ENCODE measurements at places on chromosomes 13 and 19.

DNA sequence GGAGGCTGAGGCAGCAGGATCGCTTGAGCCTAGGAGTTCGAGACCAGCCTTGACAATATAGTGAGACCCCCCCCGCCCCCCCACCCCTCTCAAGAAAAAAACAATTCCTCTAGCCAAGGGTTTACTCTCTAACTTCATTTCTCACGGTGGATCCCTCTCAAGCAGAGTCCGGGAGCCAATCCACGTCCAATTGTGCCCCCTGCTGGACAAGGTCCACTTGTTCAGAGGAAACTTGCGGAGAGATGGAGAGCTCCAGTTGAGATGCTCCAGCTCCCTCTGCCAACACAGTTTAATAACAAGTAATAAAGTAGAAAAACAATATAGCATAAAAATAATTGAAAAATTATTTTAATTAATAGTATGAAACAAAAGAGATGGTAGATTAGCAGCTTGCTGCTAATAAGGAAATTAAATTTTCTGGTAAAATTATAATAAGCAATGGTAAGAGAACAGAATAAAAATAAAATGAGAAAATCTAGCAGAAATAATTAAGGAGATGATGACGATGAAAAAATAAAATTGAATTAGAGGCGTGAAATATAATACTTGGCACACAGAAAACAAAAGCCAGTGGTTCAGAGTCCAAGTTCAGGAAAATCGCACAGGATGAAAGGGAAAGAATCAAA lies 14.5 kb upstream of the SIGLEC14 start:
- peak; percentile 50 for DNase-seq

DNA sequence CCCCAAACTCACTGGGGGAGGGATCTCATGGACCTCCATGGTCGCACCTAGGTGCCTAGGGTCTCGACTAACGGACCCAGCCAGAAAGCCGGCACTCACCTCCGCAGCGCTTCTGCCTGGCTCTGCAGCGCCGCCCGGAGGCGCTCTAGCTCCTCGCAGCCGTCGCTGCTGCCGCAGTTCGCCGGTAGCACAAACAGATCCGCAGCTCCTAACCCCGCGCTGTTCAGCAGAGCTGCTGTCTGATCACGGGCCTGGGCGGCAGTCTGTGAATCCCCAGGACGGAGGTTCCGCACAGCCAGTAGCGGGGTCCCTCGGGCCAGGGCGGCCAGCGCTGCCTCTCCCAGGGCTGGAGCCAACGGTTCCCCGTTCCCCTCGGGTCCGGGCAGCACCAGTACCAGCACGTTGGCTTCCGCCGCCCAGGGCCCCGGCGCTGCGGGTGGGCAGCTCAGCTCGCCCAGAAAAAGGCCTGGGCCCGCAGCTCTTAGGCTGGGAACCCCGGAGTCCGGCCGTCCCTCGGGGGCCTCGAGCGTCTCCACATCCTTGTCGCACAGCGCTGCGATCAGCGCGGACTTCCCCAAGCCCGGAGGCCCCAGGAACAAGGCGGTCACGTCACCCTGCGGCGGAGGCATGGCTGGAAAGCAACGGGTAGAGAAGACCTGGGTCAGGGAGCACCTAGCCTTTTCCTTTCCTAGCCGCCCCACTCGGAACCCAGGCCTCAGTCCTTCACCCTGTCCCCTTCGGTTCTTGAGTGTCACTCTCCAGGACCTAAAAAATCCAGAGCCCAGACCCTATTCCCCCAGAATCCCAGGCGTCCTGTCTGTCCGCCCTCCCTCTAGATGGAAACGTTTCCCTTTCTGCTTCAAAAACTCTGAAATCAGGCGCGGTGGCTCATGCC lies 977 bp downstream of the IRGQ start:
- DNase-seq, result peak; percentile 74

DNA sequence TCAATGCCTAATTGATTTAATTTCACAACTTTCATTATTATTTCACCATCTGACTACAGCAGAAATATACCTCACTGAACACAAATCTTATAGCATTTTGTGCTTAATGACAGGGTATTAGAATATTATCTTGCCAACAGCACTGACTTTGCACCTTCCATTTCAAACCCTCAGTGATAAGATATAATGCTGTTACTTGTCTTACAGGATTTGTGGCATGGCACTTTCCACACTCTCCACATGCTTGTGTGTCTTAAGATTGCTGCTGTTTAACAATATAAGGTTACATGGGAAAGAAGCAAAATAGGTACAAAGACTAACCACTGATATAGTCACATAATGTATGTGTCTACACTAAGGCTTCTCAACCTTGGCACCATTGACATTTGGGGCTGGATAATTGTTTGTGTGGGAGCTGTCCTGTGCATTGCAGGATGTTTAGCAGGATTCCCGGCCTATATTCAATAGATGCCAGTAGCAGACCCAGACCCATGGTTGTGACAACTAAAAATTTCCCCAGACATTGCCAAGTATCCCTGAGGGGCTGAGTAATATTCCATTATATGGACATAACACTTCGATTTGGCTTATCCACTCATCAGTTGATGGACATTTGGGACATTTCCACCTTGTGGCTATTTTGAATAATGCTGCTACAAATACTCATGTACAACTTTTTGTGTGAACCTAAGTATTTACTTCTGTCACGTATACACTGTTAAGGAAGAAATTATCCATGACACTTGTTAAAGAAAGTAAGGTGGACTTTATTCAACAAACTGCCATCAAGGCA lies 5.7 kb upstream of the DIAPH3 start:
- no peak for DNase-seq

- DNase-seq, result no peak
These were observed 1784.6 kb downstream of the SLITRK5 start for GRCh38 chr13:89455741-89456140.

DNA sequence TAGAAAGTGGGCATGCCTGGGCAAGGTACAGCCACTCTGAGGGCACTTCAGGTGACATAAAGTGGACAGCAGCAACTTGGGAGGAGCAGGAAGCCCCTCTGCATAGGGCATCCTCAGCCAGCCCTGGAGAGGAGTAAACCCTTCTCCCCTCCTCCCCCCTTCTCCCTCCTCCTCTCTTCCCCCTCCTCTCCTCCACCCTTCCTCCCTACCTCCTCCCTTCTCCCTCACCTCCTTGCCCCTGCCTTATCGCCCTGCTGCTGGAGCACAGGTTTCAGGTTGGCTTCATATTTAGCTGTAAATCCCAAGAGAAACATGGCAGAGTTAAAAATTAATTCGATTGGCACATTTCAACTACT lies 30.5 kb upstream of the ATP12A start:
- no peak for DNase-seq

DNA sequence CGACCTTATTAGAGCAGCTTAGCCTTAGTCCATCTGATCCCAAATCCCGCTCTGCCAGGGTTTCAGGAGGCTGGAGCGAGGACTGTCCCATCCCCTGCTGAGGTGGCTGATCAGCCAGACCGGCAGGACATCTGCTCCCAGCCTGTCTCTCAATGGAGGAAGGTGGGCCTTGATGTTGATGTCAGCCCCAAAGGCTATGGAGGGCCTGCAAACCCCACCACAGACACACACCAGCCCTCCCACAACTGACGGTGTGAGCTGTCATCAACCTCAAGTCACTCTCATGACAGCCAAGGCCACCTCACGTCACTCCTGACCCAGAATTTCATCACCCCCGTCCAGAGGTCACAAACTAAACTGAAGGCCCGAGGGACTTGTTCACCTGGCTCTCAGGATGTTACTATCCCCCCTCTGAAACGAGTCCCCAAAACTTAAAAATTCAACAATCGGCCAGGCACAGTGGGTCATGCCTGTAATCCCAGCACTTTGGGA lies 25.5 kb downstream of the RHPN2 start:
- no peak for DNase-seq

GRCh38 chr13:43089912-43090498 lies 66.6 kb downstream of the DNAJC15 start:
- no peak for DNase-seq

Data from CD4-positive, alpha-beta T cell treated with Interleukin-2 at 100 ng/mL for 4 hours (primary cell).